ENCODE measurements at places on chromosomes 2 and 18.

GRCh38 chr2:188078534-188078933 lies 213.1 kb upstream of the GULP1 start:
- peak; percentile 9 for DNase-seq

DNA sequence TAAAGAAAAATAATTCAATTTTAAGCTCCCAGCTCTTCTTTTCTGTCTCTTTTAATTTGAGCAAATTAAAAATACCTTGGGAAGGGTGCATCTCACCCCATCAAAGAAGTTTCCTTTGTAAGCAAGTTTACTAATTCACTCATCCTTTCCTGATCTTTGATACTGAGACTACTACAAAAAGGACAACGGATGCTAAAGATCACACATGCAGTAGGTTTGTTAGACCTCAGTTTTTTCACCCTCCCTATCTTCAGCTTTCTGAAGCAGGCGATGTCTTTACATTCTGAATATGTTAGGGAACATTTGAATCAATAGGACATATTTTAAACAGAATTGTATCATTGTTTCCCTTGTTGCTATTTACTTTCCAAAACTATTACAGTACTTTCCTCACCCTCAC lies 6.0 kb upstream of the HNRNPLL start:
- no peak for DNase-seq

DNA sequence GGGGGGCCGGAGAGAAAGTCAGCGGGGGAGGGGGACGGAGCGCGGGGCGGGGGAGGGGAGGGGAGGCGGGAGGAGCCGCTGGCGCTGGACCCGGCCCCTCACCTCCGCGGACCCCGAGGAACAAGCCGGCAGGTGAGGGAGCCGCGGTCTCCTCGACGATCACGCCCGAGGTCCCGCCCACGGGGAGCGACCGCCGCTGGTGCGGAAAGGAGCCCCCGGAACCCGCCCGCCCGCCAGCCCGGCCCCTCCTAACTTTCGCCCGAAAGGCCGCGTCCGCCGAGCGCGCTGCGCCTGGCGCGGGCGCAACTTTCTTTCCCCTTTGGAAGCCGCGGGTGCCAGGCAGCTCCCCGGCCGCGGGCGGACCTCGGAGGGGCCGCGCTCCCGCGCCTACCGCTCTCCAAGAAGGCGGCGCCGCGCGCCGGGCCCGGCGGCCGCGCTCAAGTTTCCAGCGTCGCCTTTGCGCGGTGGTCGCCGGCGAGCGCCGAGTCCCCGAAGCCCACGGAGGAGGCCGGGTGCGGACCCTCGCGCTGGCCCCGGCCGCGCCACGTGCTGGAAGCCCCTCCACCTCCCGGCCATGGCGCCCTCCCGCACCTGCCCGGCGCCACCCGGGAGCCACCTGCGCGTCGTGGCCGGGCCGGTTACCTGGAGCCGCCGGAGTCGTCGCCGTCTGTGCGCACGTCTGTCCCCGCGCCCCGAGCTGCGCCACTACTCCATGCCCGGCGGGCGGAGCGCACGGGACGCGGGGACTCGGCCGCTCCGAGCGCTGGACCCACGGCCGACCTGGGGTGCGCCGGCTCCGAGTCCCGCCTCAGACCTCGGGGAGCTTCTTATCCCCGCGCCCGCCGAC lies at the start of gene ALKAL2:
ALKAL2 (minus strand) TSS at position 181 of the 847 bp plus-strand sequence. CDS start 256 bp downstream, outside the sequence.
- DNase-seq, result peak; percentile 42

DNA sequence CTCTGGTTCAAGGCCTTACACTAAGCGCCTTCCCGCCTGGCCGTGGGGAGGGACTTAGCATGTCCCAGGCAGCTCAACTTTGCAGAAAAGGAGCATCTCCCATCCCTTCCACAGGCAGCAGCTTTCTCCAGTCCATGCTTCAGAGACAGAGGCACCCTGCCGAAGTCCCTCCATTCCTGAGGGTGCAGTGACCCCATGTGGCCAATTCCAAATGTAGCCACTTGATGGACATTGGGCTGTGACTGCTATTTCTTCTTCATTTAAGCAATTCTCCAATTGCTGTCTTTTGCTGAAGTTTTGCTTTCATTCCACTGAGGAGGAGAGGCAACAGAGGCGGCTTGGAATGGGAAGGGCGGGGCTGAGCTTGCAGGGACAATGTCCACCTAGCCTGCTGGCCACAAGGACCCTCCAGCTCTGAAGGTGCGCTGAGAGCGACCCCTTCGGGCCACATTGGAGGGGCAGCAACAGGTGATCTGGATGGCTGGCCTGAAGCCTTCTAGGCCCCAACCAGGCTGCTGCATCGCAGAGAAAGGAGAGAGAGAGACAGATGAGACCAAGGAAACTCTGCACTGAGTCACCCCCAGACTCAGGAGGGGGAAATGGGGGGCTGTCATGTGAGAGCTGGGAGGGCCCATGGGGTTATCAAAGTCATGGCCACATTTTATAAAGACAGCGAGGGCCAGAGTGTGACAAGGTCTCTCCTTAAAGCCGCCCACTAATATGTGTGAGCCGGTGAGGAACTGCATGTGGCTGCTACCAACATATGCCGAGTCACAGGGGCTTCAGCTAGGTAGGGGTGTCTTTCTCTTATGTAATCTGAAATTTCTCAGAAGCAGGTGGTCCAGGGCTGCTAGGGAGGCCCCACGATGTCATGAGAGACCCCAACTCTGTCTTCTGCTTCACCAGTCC lies 61.3 kb downstream of the LONRF2 start:
- peak; percentile 86 for DNase-seq

- peak; percentile 1 for DNase-seq
These were observed 11.8 kb downstream of the NDUFA10 start for GRCh38 chr2:240013343-240013742.

- no peak for DNase-seq
These were observed 187.2 kb downstream of the INO80D start for GRCh38 chr2:205898744-205899143.

DNA sequence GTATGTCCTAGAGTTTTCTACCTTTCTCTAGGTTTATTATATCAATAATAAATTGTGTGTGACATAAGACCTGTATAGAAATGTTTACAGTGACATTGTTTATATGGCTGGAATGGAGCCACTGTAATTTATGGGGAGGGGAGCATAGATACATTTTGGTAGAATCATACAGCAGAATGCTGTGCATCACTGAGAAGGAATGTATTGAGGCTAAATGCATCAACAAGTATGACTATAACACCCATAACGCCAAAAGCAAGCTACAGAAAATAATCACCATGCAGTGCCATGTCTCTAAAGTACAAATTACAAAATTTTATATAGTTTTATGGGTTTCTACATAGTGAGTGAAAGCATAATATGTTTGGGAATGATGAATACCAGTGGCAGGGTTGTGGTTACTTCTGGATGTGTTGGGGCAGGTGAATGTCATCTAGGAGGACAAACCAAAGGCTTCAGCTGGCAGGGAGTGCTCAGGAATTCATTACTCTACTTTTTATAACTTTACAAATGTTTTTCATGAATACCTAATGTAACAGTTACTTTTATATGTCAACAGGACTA lies 226.0 kb upstream of the NETO1 start:
- DNase-seq, result no peak

- no peak for DNase-seq
These were observed 110.5 kb downstream of the GATA6 start for GRCh38 chr18:22279741-22280452.

GRCh38 chr2:235639428-235639773 lies 145.6 kb downstream of the AGAP1 start:
- peak; percentile 70 for DNase-seq

DNA sequence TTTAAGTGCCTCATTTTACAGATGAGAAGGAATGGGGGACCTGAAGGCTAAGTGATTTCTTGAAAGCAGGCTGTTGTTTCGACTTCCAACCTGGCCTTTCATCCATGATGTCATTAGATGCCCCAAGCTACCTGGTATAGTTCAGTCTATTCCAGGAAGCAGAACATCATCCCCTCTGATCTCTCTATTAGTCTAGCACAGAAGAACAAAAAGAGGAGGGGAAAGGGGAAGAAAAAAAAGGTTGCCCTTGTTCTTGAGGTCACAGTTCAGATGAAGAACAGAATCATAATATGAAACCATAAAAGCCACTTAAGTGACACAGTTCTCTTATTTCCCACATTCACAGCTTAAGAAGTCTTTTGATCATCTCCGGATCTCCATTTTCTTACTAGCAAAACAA lies 386.2 kb upstream of the HNRNPA3 start:
- no peak for DNase-seq

- DNase-seq, result peak; percentile 32
These were observed 8.0 kb upstream of the ITGB6 start for GRCh38 chr2:160207804-160208654.

DNA sequence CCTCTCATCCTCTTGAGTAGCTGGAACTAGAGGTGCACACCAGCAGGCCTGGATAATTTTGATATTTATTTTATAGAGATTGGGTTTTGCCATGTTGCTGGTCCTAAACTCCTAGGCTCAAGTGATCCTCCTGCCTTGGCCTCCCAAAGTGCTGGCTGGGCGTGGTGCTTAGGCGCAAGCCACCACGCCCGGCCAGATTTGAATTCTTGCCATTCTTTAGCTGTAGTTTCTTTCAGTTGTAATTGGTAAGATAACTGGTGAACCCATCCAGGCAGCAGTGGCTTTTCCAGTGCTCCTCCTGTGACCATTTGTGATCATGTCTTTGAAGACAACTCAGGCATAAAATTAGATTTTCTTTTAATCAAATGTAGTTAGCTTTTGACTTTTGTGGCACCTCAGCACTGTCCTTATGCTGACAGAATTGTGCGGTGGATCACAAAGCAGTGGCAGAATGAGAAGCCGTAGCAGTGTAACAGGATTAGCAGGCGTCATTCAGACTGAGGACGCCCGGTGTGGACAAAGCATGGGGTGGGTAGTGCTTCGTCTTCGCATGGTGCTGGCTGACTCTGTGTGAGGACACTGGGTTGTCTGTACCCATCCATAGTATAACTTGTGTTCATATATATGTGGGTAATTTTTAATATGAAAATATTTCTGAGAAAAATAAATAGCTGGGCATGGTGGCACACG lies 30.0 kb upstream of the TOGARAM2 start:
- DNase-seq, result peak; percentile 31

DNA sequence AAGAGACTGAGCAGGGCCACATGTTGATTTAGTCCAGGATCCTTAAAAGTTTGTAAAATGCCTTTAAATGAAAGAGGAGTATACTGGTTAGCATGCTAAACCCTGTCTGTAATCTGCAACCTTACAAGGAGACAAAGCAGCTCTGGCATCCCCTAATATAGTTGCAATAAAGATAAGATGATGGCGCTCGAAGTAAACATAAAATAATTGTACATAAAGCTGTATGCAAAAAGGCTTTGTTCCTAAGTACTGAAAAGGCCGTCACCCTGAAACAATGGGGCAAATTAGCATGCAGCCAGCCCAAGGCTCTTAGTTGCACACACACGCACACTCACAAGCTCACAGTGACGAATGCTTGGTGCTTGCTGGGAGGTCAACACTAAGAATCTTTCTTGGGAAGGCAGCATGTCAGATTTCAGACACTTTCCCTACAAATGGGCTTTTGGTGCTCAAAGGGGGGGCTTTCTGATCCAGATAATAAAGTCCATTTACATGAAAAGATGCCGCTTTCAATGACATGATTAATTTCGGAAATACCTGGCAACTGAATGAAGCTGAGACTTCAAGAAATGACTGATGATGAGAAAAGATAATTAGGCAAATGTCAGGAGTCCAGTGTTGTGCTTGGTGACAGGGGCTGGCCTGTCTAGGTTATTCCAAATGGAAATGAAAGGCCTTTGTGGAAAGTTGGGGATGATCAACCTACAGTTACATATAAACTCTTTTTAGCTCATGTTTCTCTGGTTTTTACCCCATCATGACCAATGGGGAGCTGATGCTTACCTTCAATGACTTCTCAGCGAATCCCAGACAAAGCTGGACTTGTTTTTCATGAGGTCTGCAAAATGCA lies 370.3 kb downstream of the MEIS1 start:
- DNase-seq, result peak; percentile 21

GRCh38 chr2:217926801-217927200 lies 76.0 kb downstream of the TNS1 start:
- no peak for DNase-seq

- no peak for DNase-seq
These were observed 455.2 kb downstream of the THSD7B start for GRCh38 chr2:137220438-137220993.

Data from mesendoderm (in vitro differentiated cells).